ENCODE measurements at places on chromosomes 7 and 10. TPM values are rescaled to one million over a fixed set of nuclear protein-coding genes. Genes with fewer than 3 reads are reported as not detected.

DIP2C gene
- 1.9 TPM for total RNA-seq

NUPR2 gene
- not detected for total RNA-seq

STAG3 gene
- total RNA-seq, result 16.1 TPM

AKR1D1 gene
- not detected for total RNA-seq

GJD4 gene
- not detected for total RNA-seq
